ENCODE measurements at places on chromosomes 13 and 19.

DNA sequence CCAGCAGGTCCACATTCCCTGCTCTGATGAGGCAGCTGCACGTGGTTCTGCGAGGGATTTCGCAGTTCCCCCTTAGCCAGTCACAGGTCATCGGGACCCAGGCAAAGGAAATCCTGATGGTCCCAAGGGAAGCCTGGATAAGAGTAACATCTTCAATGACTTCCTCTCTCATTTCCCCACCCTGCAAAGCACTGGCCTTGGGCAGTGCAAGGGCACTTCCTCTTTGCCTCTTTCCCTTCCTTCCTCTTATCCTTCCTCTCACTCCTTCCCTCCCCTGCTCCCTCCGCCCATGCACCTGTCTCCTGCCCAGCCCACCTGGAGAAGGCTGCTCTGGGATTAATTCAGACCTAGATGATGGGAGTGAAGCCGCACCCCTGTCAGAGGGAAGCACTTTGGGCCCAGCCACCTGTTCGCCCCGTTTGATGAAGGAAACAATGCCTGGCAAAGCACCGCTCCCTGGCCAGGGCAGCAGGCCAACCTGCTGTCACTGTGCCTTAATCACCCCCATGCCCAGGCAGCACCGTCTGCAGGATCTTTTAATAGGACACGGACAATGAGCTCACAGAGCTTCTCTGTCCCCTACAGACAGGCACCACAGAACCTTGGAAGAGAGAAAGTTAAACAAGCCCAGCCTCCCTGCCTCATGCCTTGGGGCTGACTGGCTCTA is 113.5 kb upstream of the PABPC3 start:
- no peak for DNase-seq

DNA sequence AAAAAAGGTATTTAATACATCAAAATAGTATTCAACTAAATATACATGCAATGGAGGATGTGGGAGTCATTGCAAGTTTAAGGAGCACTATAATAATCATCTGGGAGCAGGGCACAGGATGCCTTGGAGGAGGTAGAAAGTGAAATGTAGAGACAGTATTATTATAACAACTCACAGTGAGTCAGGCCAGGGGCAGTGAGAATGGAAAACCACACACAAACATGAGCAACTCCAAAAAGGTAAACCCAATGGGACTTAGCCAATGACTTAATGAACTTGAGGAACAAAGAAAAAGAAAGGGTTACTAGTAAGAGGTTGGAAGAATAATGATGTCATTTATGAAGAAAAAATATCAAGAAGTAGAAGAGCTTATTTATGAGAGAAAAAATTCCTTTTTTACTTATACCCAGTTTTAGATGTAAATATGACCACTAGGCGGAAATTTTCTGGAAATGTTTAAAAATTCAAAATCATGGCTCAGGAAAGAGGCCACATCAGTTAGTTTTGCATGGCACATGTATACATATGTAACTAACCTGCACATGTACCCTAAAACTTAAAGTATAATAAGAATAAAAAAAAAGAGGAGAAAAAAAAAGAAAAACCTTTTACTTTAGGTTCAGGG is 389.3 kb downstream of the SUCLA2 start:
- DNase-seq = no peak

- DNase-seq = no peak
Measured at GRCh38 chr19:45729800-45730290, 851 bp downstream of the FBXO46 start.

- DNase-seq = no peak
Measured at GRCh38 chr13:40558656-40559055, 107.8 kb downstream of the FOXO1 start.

- DNase-seq = no peak
Measured at GRCh38 chr13:38993381-38993780, 2.8 kb upstream of the STOML3 start.

DNA sequence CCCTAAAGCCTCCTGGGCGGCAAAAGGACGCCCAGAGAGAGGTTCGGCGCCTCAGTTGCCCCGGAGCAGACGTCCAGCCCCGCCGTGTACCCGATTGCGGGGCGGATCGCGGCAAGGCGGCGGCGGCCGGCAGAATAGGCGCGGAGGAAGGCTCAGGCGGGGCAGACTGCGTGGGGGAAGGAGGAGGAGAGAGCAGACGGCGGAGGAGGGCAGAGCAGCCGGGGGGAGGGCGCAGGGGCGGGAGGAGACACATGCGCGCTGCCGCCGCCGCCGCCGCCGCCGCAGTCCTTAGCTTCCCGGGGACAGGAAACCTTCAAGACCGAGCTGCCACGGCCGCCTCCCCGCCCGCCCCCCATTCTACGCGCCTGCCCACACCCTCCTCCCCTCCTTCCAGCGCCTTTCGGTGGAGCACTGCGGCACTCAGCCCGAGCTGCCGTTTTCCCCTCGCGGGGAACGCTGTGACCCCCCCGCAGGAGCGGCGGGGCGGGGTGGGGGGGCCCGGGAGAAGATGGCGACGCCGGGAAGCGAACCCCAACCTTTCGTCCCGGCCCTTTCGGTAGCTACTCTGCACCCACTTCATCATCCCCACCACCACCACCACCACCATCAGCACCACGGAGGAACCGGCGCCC is at the start of gene LRCH1:
TSS of gene LRCH1 (plus strand) at position 282 of the 632 bp plus-strand sequence. CDS start at position 509, 227 bp downstream.
- peak; percentile 41 for DNase-seq

GRCh38 chr19:15399234-15399515 is 19.6 kb upstream of the AKAP8 start:
- DNase-seq = no peak

GRCh38 chr13:90445179-90445578 is 902.3 kb upstream of the MIR17HG start:
- DNase-seq = no peak
